ENCODE measurements at places on chromosomes 4 and X. TPM values are rescaled to one million over a fixed set of nuclear protein-coding genes. Genes with fewer than 3 reads are reported as not detected.

GIMD1 gene
- total RNA-seq, result not detected

REELD1 gene
- total RNA-seq, result 0.66 TPM

TBL1X gene
- 43.0 TPM for total RNA-seq

DNA sequence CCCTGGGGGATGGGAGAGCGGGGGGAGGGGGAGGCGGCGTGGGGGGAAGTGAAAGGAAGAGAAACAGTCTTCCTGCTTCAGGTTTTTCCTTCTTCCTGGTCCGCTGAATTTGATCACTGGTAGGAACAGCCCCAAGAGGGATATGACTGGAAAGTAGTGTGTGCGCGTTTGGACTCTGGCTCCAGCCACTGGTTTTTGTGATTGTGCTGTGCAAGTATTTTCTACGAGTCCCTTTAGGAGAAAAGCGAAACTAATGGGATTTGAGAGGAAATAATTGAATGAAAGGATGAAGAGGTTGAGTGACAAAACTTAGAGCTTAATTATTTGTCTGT lies 836 bp downstream of the PRRG1 start:
- H3K4me1 ChIP-seq, result no peaks in the 10 kb centered on the region
- no peaks in the 10 kb centered on the region for H3K27me3 ChIP-seq
- H3K27ac ChIP-seq, result peak overlapping the region; percentile 86
- no peaks in the 10 kb centered on the region for H3K36me3 ChIP-seq
- DNase-seq, result peak; percentile 36

SHROOM4 gene
- total RNA-seq, result 21.8 TPM

POF1B gene
- total RNA-seq, result 13.1 TPM

DNA sequence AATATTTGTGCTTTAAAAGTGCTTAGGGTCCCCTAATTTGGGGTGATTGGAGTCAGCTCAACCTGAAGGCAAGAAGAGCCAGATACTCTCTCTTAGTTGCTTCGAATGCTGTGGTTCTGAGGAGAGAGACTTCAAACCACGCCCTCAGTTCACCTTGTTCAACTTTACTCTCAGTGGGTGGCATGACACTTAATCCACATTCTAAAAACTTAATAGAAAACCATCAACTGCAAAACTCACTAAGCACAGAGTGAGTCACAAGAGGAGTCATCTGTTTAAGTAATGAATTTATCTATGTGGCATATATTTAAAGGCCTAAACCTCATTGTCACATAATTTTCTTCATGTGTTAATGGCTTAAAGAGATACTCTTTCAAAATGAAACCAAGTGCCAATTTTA lies 99.5 kb upstream of the SLC4A4 start:
- DNase-seq, result no peak
- no peaks in the 10 kb centered on the region for H3K4me1 ChIP-seq
- H3K27me3 ChIP-seq, result no peaks in the 10 kb centered on the region
- H3K27ac ChIP-seq, result no peak overlapping the region

CLCN5 gene
- total RNA-seq, result 29.7 TPM

DNA sequence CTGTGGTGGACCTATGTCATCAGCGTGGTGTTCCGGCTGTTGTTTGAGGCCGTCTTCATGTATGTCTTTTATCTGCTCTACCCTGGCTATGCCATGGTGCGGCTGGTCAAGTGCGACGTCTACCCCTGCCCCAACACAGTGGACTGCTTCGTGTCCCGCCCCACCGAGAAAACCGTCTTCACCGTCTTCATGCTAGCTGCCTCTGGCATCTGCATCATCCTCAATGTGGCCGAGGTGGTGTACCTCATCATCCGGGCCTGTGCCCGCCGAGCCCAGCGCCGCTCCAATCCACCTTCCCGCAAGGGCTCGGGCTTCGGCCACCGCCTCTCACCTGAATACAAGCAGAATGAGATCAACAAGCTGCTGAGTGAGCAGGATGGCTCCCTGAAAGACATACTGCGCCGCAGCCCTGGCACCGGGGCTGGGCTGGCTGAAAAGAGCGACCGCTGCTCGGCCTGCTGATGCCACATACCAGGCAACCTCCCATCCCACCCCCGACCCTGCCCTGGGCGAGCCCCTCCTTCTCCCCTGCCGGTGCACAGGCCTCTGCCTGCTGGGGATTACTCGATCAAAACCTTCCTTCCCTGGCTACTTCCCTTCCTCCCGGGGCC lies 1.2 kb downstream of the GJB1 start:
- H3K27ac ChIP-seq, result no peak overlapping the region
- H3K27me3 ChIP-seq, result no peaks in the 10 kb centered on the region
- H3K36me3 ChIP-seq, result no peaks in the 10 kb centered on the region
- no peaks in the 10 kb centered on the region for H3K4me1 ChIP-seq
- no peak for DNase-seq
- H3K4me3 ChIP-seq, result no peak overlapping the region

UGT2B17 gene
- 0.38 TPM for total RNA-seq

GRCh38 chr4:83751336-83751949 lies 215.5 kb downstream of the GPAT3 start:
- H3K4me1 ChIP-seq, result no peaks in the 10 kb centered on the region
- H3K27ac ChIP-seq, result no peak overlapping the region
- no peaks in the 10 kb centered on the region for H3K27me3 ChIP-seq
- H3K36me3 ChIP-seq, result no peaks in the 10 kb centered on the region

TREX2 gene
- total RNA-seq, result 1.4 TPM

Data from kidney (tissue), 22 donors.